Kidney epithelial cell (primary cell): ENCODE measurements at places on chromosomes 5 and 9.

DNA sequence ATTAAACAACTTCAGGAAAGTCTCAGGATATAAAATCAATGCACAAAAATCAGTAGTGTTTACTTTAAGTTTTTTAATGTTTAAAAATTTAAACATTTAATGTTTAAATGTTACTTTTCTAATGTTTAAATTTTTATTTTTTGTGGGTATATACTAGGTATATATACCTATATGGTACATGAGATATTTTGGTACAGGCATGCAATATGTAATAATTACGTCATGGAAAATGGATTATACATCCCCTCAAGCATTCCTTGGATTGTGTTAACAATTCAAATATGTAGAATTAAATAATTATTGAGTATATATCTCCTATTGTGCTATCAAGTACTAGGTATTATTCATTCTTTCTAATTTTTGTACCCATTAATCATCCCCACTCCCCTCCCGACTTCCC lies 291.3 kb downstream of the TMEM232 start:
- no peak for DNase-seq

DNA sequence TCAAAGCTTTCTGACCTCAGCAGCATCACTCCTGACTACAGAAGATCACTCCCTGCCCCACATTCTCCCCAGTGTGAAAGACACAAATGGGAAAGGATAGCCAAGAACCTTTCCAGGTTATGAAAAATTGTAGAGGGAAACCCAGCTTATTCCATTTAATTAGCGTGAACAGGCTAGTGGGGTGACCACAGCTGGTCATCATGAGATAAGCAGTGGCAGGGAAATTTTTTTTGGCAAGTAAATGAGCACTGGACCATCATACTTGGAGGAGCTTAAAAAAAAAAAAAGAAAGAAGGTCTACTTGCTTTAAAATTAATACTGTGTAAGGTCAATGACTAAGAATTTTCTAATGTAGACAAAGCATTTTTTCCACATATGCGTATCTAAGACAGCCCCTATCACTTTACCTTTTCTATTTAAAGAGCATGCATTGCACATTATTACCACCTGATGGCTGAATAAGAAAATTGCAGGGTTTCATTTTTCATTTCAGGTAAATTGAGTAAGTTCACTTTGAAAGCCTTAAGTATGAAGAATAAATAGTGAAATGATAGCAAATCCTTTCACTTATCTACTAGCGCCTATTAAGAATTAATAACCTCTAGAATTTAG lies 123.6 kb downstream of the ELAVL2 start:
- DNase-seq, result no peak

- DNase-seq, result no peak
Measured at GRCh38 chr9:113886466-113886865, 10.4 kb downstream of the ZNF618 start.

DNA sequence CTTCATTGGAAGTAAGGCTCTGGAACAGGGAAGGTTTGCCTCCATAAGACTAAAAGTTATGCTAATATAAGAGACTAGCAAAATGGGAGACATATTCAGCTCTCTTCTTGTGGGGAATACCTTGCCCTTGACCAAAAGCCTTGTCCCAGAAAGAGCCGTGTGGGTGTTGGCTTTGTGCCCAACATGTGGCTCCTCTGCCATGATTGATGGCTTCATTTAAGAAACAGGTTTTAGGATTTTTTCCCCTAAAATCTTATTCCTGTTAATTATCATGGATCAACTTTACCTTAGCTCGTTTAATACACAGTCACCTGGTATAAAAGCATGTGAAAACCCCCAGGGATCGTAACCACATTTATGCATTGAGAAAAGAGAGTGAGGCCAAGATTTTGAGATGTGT lies 38.9 kb downstream of the DOCK8 start:
- no peak for DNase-seq

GRCh38 chr9:33170464-33171415 lies 3.6 kb upstream of the B4GALT1 start:
- no peak for DNase-seq

- peak; percentile 85 for DNase-seq
Measured at GRCh38 chr5:100595152-100595811, 60.1 kb downstream of the FAM174A start.

- DNase-seq, result no peak
Measured at GRCh38 chr9:68551191-68551590, 10.5 kb upstream of the TMEM252 start.

- DNase-seq, result no peak
Measured at GRCh38 chr5:7039074-7039473, 325.8 kb downstream of the TENT4A start.
